NAMALWA (cell line): ENCODE measurements at places on chromosomes 4 and X.

DNA sequence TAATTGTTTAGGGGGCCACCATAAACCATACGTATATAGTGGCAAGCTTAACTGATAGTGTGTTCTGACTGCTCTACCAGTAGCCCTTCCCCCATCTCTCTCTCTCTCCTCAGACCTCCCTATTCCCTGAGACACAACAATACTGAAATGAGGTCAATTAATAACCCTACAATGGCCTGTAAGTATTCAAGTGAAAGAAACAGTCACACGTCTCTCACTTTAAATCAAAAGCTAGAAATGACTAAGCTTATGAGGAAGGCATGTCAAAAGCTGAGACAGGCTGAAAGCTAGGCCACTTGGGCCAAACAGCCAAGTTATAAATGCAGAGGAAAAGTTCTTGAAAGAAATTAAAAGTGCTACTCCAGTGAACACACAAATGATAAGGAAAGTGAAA lies 78.0 kb downstream of the PRDM5 start:
- DNase-seq = no peak

- DNase-seq = peak; percentile 63
Measured at GRCh38 chr4:73258436-73258685, 237 bp downstream of the ANKRD17 start.

GRCh38 chr4:164060456-164060855 lies 566.0 kb downstream of the TMA16 start:
- no peak for DNase-seq

GRCh38 chr4:169311643-169312365 lies 41.0 kb upstream of the SH3RF1 start:
- peak; percentile 60 for DNase-seq

DNA sequence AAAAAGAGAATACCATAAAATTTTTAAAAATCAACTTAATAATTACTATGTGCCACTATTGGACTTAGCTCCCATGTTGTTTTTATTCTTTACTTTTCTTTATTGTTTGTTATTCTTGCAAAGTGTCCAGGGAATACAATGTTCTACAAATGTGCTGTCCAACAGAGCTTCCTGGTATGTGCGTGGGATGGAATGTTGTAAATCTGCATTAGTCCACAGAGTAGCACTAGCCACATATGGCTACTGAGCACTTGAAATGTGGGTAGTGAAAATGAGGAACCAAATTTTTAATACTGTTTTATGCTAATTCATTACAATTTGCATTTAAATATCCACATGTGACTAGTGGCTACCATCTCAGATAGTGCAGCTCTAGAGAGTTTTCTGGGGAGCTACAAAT lies 14.3 kb upstream of the CORIN start:
- DNase-seq = no peak

DNA sequence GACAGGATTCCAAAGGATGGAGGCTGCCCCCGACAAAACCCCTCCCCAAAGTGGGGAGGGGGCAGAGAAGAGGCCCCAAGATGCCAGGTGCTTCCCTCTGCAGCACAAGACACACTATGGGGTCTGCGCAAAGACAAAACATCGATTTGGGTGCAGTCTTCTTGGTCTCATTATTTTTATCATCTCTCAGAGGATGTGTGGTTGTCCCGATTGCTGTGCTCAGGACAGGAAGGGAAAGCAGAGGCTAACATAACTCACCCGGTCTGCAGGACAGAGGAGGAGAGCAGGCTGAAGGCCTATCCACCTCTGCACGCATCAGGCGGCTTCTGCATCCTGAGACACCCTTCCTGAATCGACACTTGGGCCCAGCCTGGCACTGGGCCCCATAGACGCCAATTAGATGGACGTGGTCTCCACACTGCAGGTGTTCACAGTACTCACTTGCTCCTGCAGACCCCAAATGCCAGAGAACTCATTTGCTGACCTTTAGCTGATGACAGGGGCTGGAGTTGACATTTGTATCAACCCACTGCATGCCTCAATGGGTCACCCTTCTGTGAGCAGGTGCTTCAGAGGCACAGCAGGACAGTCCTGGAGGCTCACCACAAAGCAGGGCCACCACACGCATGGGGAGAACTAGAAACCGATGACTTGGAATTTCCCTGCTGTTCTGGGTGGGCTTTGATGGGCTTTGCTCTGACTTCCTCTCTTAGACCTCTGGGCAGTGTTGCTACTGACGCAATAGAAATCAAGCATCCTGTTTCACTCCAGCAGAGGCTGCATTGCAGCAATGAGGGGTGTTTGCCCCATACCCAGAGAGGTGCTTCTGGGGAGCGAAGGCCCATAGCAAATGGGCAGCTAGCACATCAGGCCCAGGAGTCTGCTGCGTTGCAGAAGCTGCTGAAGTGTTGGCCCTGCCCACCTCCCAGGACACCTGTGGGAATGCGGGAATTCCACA lies 96.3 kb upstream of the ENPP6 start:
- DNase-seq = peak; percentile 54

DNA sequence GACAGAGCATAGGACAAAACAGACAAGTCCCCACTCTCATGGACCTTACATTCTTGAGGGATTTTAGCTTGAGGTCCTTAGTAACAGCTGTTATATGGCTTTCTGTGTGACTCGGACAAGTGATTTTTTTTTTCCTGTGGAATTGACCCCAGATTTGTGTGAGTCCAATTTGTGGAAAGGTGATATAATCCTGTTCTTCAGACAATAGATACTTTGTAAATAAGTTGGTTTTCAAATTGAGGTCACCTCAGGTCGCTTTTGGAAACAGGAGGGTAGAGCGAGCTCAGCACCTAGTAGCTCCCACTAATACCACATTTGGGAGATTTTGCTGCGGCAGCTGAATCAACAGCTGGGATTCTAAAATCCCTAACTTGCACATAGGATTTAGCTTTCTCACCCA lies 1008.8 kb downstream of the ADGRL3 start:
- DNase-seq = no peak

DNA sequence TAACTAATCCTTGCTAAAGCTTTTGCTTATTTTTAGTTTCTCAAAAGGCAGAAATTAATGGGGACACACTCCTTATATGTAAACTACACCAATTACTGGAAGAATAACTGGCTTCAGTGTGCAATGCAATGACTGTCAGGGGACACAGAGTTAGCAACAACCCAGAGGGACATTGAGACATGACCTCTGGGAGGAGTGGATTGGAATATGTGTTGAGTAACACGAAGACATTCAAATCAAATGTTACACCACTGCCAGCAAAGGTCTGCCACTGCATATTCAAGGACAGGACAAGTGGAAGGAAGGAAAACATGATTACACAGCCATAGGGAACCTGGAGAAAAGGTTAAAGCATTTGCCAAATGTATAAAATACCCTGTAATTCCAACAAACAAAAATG lies 240.1 kb upstream of the FSTL5 start:
- no peak for DNase-seq

GRCh38 chr4:189858435-189858834 lies 82.2 kb upstream of the FRG1 start:
- no peak for DNase-seq

- DNase-seq = no peak
Measured at GRCh38 chr4:53583513-53583912, 7.8 kb downstream of the LNX1 start.

DNA sequence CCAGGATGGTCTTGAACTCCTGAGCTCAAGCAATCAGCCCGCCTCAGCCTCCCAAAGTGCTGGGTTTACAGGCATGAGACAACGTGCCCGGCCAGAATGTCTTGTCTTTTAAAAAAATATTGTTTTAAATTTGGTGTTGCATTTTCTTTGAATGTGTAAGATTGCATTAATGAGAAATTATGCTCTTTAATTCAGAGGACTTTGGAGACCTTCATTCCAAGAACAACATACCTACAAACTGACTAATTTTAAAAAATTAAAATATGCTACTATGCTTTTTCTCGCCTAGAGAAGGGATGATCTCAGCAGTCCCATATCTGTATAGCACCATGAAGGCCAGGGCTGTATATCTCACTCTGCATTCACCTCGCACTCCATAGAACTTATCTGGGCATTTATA lies 204.3 kb upstream of the SLC7A11 start:
- DNase-seq = no peak

DNA sequence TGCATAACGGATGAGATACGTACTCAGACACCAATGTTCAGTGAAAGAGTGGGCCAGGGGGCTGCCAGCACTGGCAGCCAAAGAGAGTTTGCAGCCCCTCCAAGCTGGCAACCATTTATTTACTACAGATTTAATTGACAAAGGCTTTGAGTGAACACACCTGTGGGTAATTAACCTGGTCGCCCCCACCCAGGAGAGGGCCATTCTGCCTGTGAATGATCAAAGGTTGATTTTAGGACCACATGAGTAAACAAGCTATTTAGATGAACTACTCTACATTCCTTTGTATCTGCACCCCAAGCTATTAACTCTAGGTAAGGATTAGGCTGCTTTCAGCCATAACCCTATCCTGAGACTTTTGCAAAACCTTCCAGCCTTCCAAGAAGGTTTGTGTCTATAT lies 55.0 kb downstream of the RBM46 start:
- no peak for DNase-seq

DNA sequence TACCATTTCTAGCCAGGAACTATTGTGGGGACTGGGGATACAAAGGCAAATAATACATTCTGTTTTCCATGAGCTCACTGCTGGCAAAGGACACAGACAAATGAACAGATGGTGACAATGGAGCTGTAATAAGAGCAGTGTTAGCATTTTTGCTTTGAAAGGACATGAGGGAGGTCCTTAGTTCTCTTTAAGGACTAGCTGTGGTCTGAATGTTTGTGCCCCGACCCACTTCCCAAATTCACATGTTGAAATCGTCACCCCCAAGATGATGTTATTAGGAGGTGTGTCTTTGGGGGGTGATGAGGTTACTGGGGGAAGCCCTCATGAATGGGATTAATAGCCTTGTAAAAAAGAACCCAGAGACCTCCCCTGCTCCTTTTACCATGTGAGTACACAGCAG lies 30.3 kb downstream of the CCNG2 start:
- no peak for DNase-seq

GRCh38 chr4:159946983-159947615 lies 844.2 kb downstream of the RAPGEF2 start:
- DNase-seq = peak; percentile 67

DNA sequence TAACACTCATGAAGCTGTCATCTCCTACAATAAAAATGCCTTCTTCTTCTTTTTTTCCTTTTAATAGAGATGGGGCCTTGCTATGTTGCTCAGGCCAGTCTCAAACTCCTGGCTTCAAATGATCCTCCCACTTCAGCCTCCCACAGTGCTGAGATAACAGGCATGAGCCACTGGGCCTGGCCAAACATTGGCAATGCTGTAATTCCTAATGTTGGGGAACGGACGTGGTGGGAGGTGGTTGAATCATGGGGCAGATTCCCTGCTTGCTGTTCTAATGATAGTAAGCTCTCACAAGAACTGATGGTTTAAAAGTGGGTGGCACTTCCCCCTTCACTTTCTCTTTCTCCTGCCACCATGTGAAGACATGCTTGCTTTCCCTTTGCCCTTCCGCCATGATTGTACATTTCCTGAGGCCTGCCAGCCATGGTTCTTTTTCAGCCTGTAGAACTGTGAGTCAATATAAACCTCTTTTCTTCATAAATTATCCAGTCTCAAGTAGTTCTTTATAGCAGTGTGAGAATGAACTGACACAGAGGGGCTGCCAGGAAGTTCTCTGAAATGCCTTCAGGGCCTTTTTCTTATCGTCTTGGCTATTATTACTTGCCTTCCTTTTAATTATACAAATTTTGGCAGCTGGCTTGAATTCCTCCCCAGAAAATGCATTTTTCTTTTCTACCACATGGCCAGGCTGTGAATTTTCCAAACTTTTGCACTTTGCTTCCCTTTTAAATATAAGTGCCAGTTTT lies 93.0 kb downstream of the CENPC start:
- no peak for DNase-seq

DNA sequence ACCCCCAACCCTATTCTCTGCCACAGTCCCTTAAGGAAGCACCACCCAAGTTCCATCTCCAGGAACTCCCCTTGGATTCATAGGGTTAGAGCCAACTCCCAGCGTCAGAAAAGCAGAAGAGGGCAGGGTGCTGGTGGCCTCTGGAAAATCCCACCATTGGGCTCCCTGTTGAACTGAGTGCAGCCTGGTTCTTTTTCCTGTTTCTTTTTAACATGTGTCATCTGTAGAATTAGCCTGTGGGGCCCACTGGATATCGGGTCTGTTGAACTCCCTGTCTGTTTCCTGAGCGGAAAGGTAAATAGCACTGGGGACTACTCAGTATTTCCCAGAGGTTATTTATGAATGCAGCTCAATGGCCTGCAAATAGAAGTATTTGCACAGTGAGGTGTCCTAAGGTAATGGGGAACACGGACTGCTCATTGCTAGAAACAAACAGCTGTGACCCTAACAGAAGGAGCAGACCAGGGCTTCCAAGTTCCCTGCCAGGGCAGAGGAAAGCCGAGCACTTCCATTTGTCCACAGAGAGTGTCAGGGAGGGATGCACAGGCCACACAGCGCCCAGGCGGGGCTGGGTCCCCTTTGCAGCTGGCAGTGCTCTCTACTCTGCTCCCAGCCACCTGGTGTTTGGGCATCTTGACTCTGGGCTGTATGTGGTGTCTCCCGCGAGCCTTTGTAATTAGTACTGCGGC lies 102.6 kb downstream of the FHDC1 start:
- peak; percentile 6 for DNase-seq

DNA sequence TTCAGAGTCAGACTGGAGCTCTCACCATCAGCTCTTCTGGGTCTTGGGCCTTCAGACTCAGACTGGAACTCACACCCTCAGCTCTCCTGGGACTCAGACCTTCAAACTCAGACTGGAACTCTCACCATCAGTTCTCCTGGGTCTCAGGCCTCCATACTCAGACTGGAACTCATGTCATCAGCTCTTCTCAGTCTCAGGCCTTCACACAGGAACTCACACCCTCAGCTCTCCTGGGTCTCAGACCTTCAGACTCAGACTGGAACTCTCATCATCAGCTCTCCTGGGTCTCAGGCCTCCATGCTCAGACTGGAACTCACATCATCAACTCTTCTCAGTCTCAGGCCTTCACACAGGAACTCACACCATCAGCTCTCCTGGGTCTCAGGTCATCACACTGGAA lies 147.2 kb upstream of the MXRA5 start:
- DNase-seq = no peak

DNA sequence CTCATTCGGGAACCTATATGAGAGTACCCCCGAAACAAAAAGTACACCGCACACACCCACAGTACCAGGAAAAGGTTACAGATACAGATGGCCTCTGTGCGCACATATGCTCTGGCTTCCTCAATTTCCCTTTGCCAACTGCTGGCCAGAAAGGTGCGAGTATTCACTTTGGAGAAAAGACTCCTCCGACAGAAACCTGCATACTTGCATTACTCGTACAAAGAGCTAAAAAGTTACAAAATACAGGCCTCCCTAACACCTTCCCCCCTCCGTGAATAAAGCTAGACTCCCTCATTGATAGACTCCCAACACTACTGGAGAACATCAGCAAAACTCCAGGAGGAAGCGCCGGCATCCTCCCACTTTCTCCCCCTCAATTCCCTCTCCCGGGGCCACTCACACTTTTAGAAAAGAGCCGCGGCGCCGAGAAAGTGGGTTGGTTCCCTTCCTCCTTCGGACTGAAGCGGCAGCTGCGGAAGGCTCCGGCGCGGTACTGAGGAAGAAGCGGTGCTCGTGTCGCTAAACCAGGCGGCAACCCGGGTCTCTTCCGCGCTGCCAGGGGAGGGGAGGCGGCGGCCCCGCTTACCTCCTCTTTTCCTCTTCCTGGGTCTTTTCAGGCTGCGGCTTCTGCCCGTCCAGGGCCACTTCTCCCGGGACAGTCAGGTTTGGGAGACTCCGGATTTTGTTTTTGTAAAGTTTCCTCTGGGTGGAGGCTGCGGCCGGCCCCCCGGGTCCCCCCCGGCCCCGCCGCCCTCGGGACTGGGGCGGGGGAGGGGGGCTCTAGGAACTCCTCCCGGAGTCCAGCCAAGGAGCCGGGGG lies 1.1 kb downstream of the FBXW7 start:
- peak; percentile 70 for DNase-seq
